ENCODE measurements at places on chromosomes 2 and 18.

DNA sequence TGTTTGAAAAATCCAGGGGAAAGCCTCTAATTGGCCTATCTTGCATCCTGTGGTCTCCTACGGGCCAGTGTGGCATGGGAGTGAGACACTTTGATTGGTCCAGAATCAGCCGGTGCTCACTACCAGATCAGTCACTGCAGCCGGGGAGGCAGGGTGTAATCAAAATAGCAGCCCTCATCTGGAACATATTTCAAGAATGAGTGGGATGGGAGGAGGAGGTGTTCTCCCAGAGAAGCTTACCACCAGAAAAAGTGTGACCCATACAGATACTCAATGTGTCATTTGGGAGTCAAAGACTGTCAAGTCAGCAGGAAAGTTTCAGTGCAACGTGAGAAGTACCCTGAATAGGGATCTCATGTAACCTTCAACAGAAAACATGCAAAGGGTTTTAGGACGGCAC lies 393.9 kb upstream of the SLC14A2 start:
- no peak overlapping the region for H3K4me3 ChIP-seq
- H3K4me1 ChIP-seq: no peaks in the 10 kb centered on the region
- no peaks in the 10 kb centered on the region for H3K27me3 ChIP-seq
- H3K27ac ChIP-seq: no peak overlapping the region

- H3K27ac ChIP-seq: no peak overlapping the region
- H3K27me3 ChIP-seq: no peaks in the 10 kb centered on the region
- H3K4me3 ChIP-seq: no peak overlapping the region
- DNase-seq: no peak
These were observed 122.1 kb downstream of the PKP4 start for GRCh38 chr2:158578703-158579330.

GRCh38 chr2:219919506-219919905 lies 292.1 kb downstream of the SLC4A3 start:
- H3K27ac ChIP-seq: no peak overlapping the region
- no peak for DNase-seq
- H3K4me3 ChIP-seq: no peak overlapping the region
- no peaks in the 10 kb centered on the region for H3K4me1 ChIP-seq

- DNase-seq: no peak
- H3K36me3 ChIP-seq: no peaks in the 10 kb centered on the region
- no peaks in the 10 kb centered on the region for H3K4me1 ChIP-seq
- no peak overlapping the region for H3K4me3 ChIP-seq
- H3K27me3 ChIP-seq: no peaks in the 10 kb centered on the region
These were observed 368.7 kb upstream of the CRIM1 start for GRCh38 chr2:35986871-35987270.

DNA sequence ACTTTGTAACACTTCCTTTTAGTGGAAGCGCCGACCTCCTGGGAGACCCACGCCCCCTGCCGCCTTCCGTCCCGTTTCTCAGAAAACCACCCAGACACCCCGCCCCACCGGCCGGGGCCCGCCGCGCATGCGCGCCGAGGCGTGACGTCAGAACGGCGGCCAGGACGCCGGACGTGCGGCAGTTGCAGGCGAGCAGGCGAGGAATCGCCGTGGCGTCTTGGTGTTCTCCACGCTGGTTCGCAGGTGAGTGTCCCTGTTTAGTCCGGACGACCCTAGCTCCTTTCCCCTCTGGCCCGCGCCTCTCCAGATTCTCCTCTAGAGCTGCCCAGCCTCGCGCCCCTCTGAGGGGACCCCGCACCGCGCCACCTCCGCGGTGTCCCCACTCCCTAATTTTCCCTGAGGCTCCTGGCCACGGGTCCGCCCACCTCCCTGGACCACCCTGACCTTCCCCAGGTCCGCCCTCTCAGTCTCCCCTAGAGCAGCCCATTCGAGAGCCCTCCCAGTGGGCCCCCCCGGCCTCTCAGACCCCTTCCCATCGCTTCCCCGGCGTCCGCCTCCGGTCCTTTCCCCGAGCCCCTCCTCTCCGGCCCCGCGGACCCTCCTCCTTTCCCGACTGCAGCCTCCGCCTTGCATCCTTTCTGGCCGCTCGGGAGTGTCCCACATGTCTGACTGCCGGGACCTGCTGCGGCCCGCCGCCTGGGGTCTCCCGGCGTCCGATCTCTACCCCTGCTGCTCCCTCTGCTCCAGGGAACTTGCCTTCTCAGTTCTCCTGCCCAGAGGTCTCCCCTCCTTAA lies at the start of gene PLEKHB2:
Gene PLEKHB2, plus strand, starts transcription at position 181 of the 794 bp plus-strand sequence. CDS start 15,606 bp downstream, outside the sequence.
- H3K4me3 ChIP-seq: peak within 1 kb of the TSS; percentile 99
- H3K36me3 ChIP-seq: peaks cover 20% of the 10 kb centered on the region
- peaks cover 24% of the 10 kb centered on the region for H3K4me1 ChIP-seq
- no peaks in the 10 kb centered on the region for H3K27me3 ChIP-seq

DNA sequence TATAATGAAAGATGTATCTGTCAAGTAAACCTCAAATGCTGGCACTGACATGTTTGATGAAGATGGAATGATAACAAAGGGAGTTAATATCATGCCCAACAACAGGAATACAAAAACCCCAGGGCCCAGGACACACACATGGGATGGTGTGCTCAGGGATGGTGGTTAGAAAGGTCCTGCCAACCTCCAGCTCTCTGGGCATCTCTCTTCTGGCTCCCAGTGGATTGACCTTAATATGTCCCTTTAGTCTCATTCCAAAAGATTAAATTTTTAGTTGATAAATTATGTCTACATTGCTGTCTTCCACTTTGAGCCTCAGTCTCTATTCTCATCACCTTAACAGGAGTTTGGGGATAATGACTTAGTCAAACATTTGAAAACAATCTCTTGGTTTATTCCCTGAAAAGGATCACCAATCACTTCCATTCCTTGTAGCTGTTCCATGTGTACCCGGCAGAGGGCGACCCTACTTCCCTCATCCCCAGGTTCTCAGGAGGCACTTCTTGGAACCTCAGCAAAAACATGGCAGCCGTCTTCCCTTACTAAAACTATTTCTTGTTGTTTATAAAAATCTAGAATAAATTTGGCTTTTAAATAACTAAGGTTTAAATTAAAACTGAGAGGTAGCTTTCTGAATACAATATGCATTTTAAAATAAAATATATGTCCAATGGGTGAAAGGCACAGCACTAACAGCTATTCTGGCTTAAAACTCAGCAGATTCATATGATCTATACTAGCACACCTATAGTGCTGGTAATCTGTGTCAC lies 29.6 kb downstream of the MCEE start:
- DNase-seq: peak; percentile 81
- no peaks in the 10 kb centered on the region for H3K27me3 ChIP-seq
- no peaks in the 10 kb centered on the region for H3K36me3 ChIP-seq
- H3K4me3 ChIP-seq: no peak overlapping the region

- no peak for DNase-seq
- H3K4me1 ChIP-seq: peaks cover 4% of the 10 kb centered on the region
- no peaks in the 10 kb centered on the region for H3K27me3 ChIP-seq
- no peak overlapping the region for H3K27ac ChIP-seq
- peaks cover 78% of the 10 kb centered on the region for H3K36me3 ChIP-seq
- no peak overlapping the region for H3K4me3 ChIP-seq
These were observed 19.4 kb downstream of the FASTKD2 start for GRCh38 chr2:206784559-206785353.

DNA sequence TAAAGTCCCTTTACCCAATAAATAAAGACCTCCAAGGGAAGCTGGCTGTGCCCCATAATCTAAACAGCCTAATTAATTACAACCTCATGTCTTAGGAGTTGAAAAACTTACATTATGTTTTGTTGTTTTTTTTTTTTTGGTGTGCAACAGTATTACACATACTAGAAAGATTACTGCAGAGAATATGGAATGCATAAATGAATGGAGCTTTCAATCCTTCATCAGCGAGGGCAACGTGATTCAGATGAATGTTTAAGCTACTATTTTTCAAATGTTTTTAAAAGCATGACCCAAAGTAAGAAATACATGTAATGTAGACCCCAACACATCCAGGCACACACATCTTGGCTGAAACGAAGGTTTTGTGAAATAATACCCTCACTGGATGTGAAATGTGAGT lies 167.1 kb upstream of the FN1 start:
- H3K4me1 ChIP-seq: no peaks in the 10 kb centered on the region
- H3K36me3 ChIP-seq: no peaks in the 10 kb centered on the region
- DNase-seq: no peak
- no peaks in the 10 kb centered on the region for H3K27me3 ChIP-seq

GRCh38 chr2:59182249-59182648 lies 941.1 kb upstream of the FANCL start:
- H3K27me3 ChIP-seq: no peaks in the 10 kb centered on the region
- H3K36me3 ChIP-seq: no peaks in the 10 kb centered on the region
- H3K4me3 ChIP-seq: no peak overlapping the region
- peak; percentile 64 for DNase-seq
- H3K27ac ChIP-seq: no peak overlapping the region

DNA sequence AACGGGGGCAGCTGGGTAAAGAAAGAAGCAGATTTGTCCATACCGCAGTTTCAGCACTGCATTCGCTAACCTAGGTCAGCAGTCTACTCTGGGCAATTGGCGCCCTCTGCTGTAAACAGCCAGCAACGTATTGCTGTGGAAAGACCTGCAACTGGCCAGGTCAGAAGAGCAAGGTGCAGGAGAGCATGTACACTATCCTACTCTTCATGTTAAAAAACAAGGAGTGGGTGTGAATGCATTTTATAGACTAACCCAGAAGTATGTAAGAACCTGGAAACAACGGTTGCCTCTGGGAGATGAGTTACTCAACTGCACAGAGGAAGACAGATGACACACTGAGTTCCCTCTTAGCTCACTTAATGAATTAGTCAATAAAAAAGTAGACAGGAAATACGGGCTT lies 6.2 kb downstream of the MRPS5 start:
- H3K27me3 ChIP-seq: no peaks in the 10 kb centered on the region
- no peak overlapping the region for H3K4me3 ChIP-seq
- H3K36me3 ChIP-seq: peaks cover 40% of the 10 kb centered on the region
- peaks cover 15% of the 10 kb centered on the region for H3K4me1 ChIP-seq
- peak; percentile 81 for DNase-seq

GRCh38 chr2:1563943-1564891 lies 151.0 kb downstream of the TPO start:
- H3K4me1 ChIP-seq: no peaks in the 10 kb centered on the region
- H3K27me3 ChIP-seq: no peaks in the 10 kb centered on the region
- DNase-seq: no peak

DNA sequence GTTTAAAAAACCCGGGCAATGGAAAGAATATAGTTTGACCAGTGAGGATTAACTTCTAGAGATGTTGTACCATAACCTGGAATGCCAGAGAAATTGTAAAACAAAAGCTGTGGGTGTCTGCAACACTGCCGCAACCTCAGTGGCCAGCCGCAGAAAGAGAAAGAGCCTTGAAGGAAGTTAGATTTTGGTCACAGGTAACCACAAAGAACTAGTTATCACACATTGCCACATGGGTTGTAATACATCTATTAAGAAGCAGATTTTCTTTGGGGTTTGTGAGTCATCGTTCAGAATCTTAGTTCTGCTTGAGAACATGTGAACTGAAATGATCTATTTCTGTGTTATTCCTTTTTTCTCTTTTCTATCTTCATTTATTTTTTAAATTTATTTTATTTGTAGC lies 222.9 kb upstream of the AGAP1 start:
- H3K27me3 ChIP-seq: no peaks in the 10 kb centered on the region
- no peaks in the 10 kb centered on the region for H3K4me1 ChIP-seq
- no peak overlapping the region for H3K4me3 ChIP-seq
- no peak overlapping the region for H3K27ac ChIP-seq
- no peaks in the 10 kb centered on the region for H3K36me3 ChIP-seq

DNA sequence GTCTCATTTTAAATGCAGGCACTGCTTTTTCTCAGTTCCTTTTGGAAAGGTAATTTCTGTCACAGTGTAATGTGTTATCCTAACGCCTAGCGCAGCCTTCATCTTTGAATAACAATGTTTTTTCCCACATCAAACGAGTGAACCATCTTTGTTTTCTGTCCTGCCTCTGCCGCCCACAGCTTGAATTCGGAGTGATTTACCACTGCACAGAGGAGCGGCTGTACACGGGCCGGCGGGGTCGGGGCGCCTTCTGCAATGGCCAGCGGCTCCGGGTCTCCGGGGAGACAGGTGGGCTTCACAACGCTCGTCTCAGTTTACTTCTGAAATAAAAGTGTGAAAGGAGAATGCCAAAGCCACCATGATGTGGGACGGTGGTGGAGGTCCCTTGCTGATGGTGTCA lies 32.8 kb downstream of the IMPA2 start:
- H3K27me3 ChIP-seq: no peaks in the 10 kb centered on the region
- H3K4me1 ChIP-seq: no peaks in the 10 kb centered on the region
- H3K4me3 ChIP-seq: no peak overlapping the region
- no peaks in the 10 kb centered on the region for H3K36me3 ChIP-seq

DNA sequence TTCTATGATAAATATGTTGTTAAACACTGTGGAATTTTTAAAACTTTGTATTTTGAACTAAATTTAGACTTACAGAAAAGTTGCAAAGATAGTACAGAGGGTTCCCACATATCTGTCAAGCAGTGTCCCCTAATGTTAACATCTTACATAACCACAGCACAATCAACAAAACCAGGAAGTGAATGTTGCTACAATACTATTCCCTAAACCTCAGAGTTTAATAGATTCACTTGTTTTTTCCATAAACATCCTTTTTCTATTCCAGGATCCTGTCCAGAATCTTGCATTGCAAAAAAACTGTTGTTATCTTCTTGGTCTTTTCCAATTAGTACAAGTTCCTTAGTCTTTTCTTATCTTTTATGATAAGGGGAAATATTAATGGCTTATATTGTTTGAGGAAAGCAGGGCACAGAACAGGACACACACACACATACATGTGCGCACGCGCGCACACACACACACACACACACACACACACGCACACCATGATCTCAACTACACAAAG lies 251.1 kb upstream of the TRIB2 start:
- H3K36me3 ChIP-seq: no peaks in the 10 kb centered on the region
- no peak for DNase-seq
- H3K4me3 ChIP-seq: no peak overlapping the region
- H3K4me1 ChIP-seq: no peaks in the 10 kb centered on the region
- H3K27me3 ChIP-seq: no peaks in the 10 kb centered on the region
- H3K27ac ChIP-seq: no peak overlapping the region

Data from Karpas-422 (cell line).